Spleen (tissue), 13 donors: ENCODE measurements at places on chromosomes 2 and 18. TPM values are rescaled to one million over a fixed set of nuclear protein-coding genes. Genes with fewer than 3 reads are reported as not detected.
A peak's percentile ranks its signal among the peaks of the same experiment; 100 is the strongest.

DNA sequence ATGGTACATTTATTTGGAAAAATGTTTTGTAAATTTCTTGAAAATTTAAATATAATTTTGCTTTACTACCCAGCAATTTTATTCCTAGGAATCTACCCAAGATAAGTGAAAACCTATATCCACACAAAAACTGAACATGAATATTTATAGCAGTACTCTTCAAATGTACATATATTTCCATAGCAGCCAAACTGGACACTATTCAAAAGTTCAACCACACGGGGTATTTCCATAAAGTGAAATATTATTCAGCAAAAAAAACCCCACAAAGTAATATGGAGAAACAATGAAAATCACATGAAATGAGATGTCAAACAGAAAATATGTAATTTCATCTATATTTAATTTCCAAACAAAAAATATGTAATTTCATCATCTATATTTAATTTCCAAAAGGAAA is 1247.6 kb upstream of the TMEFF2 start:
- H3K27me3 ChIP-seq: no peaks in the 10 kb centered on the region
- DNase-seq: no peak
- no peak overlapping the region for H3K27ac ChIP-seq
- H3K4me3 ChIP-seq: no peak overlapping the region
- H3K36me3 ChIP-seq: no peaks in the 10 kb centered on the region

- H3K4me3 ChIP-seq: peak overlapping the region; percentile 56
- H3K27ac ChIP-seq: peak overlapping the region; percentile 99
Measured at GRCh38 chr2:675982-676646, 1.1 kb downstream of the TMEM18 start.

GRCh38 chr2:238146884-238147544 is 8.5 kb downstream of the KLHL30 start:
- no peaks in the 10 kb centered on the region for H3K36me3 ChIP-seq
- H3K4me1 ChIP-seq: peaks cover 5% of the 10 kb centered on the region
- H3K4me3 ChIP-seq: no peak overlapping the region
- DNase-seq: no peak

DNA sequence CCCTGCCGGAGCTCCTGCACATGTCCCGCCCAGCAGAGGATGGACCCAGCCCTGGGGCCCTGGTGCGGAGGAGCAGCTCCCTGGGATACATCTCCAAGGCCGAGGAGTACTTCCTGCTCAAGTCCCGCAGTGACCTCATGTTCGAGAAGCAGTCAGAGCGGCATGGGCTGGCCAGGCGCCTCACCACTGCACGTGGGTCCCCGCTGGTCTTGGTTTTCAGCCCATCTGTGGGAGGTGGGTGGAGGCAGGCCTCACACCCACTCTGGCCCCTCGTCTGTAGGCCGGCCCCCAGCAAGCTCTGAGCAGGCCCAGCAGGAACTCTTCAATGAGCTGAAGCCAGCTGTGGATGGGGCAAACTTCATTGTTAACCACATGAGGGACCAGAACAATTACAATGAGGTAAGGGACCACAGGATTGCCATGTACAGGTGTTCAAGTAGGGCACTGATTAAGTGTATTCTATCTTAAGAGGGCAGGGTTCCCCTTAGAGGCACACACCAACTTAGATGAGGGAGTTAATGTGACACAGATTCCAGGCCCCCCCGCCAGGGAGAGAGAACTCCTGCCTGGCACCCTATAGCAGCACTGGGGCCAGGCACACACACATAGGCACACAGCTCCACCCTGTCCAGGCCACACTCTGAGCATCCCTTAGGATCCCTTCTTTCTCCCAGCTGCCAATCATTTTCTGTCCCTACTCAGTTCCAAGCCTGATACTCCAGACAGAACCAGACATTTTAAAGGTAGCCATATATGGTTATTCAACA is 5.4 kb upstream of the CHRNG start:
- no peak overlapping the region for H3K27ac ChIP-seq
- H3K27me3 ChIP-seq: peaks cover 12% of the 10 kb centered on the region
- DNase-seq: peak; percentile 69
- no peaks in the 10 kb centered on the region for H3K36me3 ChIP-seq
- no peaks in the 10 kb centered on the region for H3K4me1 ChIP-seq

DNA sequence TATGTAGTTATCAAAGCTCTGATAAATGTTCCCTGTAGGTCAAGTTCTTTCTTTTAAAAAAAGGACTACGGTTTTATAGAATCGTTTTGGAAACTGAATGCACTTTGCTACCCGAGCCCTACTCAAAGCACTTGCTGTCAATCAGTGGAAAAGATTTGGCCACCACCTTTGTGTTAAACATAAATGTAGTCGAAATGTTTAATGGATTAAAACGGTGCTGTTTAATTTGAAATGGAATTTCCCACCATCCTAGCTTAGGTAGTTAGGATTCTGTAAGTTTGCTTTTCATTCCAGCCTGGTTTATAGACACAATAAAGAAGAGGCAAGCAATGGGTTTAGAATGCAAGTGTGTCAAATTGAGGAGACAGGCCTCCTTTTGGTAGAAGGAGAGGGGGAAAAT is 69.4 kb upstream of the MMADHC start:
- H3K4me1 ChIP-seq: no peaks in the 10 kb centered on the region
- no peaks in the 10 kb centered on the region for H3K36me3 ChIP-seq
- DNase-seq: no peak
- H3K27ac ChIP-seq: no peak overlapping the region
- H3K4me3 ChIP-seq: no peak overlapping the region

DNA sequence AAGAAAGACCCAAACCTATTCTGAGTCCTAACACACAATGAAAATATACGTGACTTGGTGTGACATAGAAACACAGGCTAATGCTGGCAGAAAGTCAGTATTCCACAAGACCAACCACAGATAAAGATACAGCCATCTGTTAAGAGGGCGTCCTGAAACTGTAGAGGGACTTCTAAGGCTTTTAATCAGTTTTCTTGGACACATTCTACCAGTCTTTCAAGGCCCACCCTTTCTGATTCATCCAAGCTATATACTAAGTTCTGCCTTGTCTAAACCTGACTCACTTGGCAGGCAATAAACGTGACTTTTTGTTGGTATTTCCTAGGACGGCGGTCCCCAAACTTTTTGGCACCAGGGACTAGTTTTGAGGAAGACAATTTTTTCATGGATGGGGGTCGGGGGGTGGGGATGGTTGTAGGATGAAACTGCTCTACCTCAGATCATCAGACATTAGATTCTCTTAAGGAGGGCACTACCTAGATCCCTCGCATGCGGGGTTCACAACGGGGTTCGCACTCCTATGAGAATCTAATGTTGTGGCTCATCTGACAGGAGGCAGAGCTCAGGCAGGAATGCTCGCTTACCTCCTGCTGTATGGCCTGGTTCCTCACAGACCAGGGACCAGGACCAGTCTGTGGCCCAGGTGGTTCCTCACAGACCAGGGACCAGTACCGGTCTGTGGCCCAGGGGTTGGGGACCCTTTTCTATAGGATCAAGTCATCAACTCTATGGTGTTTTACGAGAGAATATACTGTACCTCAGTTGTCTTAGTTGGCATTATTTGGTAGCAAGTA is 61.4 kb downstream of the SP3 start:
- H3K4me3 ChIP-seq: no peak overlapping the region
- peaks cover 2% of the 10 kb centered on the region for H3K36me3 ChIP-seq
- H3K27me3 ChIP-seq: no peaks in the 10 kb centered on the region
- no peak overlapping the region for H3K27ac ChIP-seq
- H3K4me1 ChIP-seq: peaks cover 2% of the 10 kb centered on the region

GRCh38 chr2:159128191-159128590 is 158.3 kb downstream of the WDSUB1 start:
- H3K36me3 ChIP-seq: no peaks in the 10 kb centered on the region
- no peak overlapping the region for H3K4me3 ChIP-seq
- no peak for DNase-seq
- no peaks in the 10 kb centered on the region for H3K27me3 ChIP-seq
- H3K4me1 ChIP-seq: peaks cover 14% of the 10 kb centered on the region

- no peaks in the 10 kb centered on the region for H3K27me3 ChIP-seq
- H3K4me3 ChIP-seq: no peak overlapping the region
- H3K36me3 ChIP-seq: no peaks in the 10 kb centered on the region
- H3K27ac ChIP-seq: no peak overlapping the region
Measured at GRCh38 chr2:84643991-84644390, 127.7 kb downstream of the DNAH6 start.

- no peaks in the 10 kb centered on the region for H3K4me1 ChIP-seq
- H3K4me3 ChIP-seq: no peak overlapping the region
- H3K27ac ChIP-seq: no peak overlapping the region
Measured at GRCh38 chr2:205427112-205427511, 255.2 kb upstream of the NRP2 start.

DNA sequence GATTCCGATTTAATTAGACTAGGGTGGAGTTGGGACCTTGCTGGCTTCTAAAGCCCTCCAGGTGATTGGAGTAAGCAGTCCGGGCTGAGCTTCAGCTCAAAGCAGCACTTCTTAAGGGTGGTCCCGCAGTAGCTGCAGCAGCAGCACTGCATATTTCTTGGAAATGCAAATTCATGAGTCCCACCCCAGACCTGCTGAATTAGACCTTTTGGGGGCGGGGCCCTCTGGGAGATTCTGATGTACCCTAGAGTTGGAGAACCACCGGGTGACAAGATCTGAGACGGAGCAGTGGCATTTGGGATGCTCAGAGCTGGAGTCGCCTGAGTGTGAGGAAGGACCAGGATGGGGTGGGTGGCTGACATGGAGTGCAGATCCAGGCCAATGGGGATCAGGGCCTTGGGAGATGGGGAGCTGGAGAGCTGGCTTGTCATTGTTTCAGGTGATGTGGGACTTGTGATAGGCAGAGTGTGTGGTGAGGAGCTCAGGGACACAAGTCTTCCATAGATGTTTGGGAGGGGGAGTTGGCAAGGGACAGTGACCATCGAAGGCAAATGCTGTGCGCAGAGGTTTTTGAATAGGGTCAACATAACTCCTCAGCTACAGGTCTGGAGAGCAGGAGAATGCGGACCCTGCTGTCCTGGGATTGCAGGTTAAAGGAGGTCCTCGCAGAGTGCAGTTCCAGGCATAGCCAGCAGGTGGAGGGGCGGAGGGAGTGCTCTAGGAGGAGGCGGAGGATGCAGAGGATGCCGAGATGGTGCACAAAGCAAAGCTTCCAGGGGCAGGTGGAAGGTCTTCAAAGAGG is 130.9 kb upstream of the RAB12 start:
- no peaks in the 10 kb centered on the region for H3K4me1 ChIP-seq
- no peaks in the 10 kb centered on the region for H3K27me3 ChIP-seq
- H3K4me3 ChIP-seq: no peak overlapping the region
- peak; percentile 88 for DNase-seq

- no peak for DNase-seq
- H3K27me3 ChIP-seq: peaks cover 6% of the 10 kb centered on the region
- H3K27ac ChIP-seq: peak overlapping the region; percentile 97
- H3K36me3 ChIP-seq: no peaks in the 10 kb centered on the region
- peaks cover 86% of the 10 kb centered on the region for H3K4me1 ChIP-seq
- peak overlapping the region; percentile 78 for H3K4me3 ChIP-seq
Measured at GRCh38 chr2:12720754-12721378, 4.1 kb downstream of the TRIB2 start.

The LAMA3 gene
- total RNA-seq: 7.1 TPM

DNA sequence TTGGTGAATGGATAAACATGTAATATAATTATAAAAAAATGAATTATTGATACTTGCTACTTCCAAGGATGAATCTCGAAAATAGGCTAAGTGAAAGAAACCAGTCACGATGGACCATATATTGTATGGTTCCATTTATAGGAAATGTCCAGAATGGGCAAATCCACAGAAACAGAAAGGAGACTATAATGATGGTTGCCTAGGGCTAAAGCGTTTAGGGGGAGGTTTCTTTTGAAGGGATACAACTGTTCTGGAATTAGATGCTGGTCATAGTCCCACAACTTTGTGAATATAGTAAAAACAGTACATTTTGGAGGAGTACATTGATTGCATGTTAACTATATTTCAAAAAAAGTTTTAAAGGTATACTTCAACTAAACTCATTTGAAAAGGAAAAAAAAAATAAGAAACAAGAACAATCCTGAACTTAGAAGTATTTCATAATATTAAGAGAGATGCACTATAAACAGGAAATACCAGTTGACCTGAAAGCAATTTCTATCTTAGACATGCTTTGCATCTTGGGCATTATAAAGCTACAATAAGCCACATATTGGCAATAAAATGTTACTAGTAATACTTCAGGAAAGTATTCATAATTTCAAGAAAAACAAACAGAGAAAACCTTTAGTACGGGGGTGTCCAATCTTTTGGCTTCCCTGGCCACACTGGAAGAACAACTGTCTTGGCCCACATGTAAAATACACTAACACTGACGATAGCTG is 130.0 kb downstream of the C2orf74 start:
- no peak overlapping the region for H3K4me3 ChIP-seq
- no peaks in the 10 kb centered on the region for H3K27me3 ChIP-seq
- no peak overlapping the region for H3K27ac ChIP-seq
- DNase-seq: no peak

The TNS1 gene
- 569 TPM for total RNA-seq

- H3K4me3 ChIP-seq: no peak overlapping the region
- H3K4me1 ChIP-seq: peaks cover 37% of the 10 kb centered on the region
- H3K27me3 ChIP-seq: no peaks in the 10 kb centered on the region
- no peak for DNase-seq
Measured at GRCh38 chr18:3463051-3463450, 13.1 kb downstream of the TGIF1 start.

DNA sequence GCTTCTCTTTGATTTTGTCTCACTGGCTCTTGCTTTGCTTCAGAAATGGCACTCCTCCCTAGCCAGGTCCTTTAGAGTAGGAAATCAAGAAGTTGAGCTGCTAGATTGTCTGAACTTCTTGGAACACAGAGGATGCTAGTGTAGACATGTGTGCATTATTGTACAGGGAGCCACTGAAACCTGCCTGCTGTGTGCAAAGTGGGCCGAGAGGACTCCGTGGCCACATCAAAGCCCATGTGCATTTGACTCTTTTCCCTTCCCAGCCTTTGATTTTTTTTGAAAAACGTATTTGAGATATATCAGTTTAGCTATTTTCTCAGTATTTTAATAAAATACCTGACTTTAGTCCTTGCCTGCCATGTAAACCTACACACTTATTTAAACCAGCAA is 83.1 kb downstream of the TMEM247 start:
- H3K4me3 ChIP-seq: no peak overlapping the region
- H3K27me3 ChIP-seq: no peaks in the 10 kb centered on the region
- peak overlapping the region; percentile 58 for H3K27ac ChIP-seq
- H3K36me3 ChIP-seq: no peaks in the 10 kb centered on the region
- H3K4me1 ChIP-seq: peaks cover 52% of the 10 kb centered on the region
